ENCODE measurements at places on chromosomes 3 and 15.

- no peak overlapping the region for H3K4me3 ChIP-seq
- H3K27me3 ChIP-seq = peaks cover 41% of the 10 kb centered on the region
- no peaks in the 10 kb centered on the region for H3K36me3 ChIP-seq
- H3K4me1 ChIP-seq = no peaks in the 10 kb centered on the region
These were observed 104.3 kb downstream of the GADL1 start for GRCh38 chr3:30790150-30790549.

- no peaks in the 10 kb centered on the region for H3K36me3 ChIP-seq
- no peaks in the 10 kb centered on the region for H3K4me1 ChIP-seq
- H3K27ac ChIP-seq = no peak overlapping the region
These were observed 241.6 kb upstream of the AZI2 start for GRCh38 chr3:28590216-28590615.

- H3K4me3 ChIP-seq = no peak overlapping the region
- H3K4me1 ChIP-seq = peaks cover 7% of the 10 kb centered on the region
- H3K36me3 ChIP-seq = no peaks in the 10 kb centered on the region
These were observed 13.7 kb downstream of the CELF6 start for GRCh38 chr15:72306211-72306785.

GRCh38 chr3:148852271-148852992, 12.7 kb upstream of the CPA3 start:
- no peak overlapping the region for H3K27ac ChIP-seq
- no peaks in the 10 kb centered on the region for H3K4me1 ChIP-seq
- H3K4me3 ChIP-seq = no peak overlapping the region

- H3K27ac ChIP-seq = no peak overlapping the region
- DNase-seq = no peak
- no peak overlapping the region for H3K4me3 ChIP-seq
- peaks cover 18% of the 10 kb centered on the region for H3K4me1 ChIP-seq
- no peaks in the 10 kb centered on the region for H3K27me3 ChIP-seq
These were observed 2.7 kb upstream of the PCCB start for GRCh38 chr3:136247436-136247835.

DNA sequence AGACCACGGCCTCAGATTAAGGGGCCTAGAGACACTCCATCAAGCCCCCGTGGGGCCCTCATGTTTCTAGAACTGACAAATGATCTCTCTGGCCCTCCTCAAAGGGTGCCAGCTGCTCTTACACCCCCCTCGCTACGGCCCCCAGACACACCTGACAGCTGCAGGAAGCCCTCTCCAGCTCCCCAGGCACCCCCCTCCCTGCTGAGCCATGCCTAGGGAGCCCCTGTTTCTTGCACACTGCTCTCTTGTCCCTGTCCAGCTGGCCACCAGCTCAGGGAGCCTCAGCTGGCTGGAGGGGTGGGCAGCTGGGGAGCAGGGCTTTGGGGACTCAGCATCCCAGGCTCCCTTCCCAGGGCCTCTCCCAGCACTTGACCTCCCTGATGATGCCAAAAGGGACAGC, 14.8 kb downstream of the TNK2 start:
- no peaks in the 10 kb centered on the region for H3K27me3 ChIP-seq
- DNase-seq = no peak
- H3K4me1 ChIP-seq = peaks cover 53% of the 10 kb centered on the region
- H3K27ac ChIP-seq = peak overlapping the region; percentile 78
- H3K36me3 ChIP-seq = no peaks in the 10 kb centered on the region

DNA sequence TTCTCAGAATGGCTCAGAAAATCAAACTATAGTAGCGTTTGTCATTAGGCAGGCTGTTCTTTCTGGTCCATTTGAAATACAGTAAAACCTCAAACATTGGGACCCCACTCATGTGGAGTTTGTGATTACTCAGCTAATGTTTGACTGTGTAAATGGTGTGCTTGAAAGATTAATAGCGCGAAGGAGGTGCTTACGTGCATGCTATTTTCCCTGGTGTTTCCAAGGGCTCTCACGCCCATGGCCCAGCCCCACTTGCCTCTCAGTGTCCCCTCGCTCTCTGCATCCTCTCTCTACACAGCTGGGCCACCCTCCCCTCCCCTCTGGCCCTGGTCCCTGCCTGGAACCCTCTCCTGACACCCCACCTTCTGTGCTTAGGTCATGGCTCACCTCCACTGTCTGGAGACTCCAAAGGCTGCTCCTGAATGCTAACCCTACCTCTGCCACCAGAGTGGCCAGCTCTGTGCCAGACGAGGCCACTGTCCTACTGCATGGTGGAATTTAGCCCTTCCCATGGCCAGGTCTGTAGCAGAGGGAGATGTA, 194.2 kb downstream of the PLCL2 start:
- no peaks in the 10 kb centered on the region for H3K27me3 ChIP-seq
- no peak for DNase-seq
- no peaks in the 10 kb centered on the region for H3K36me3 ChIP-seq
- no peak overlapping the region for H3K4me3 ChIP-seq

- DNase-seq = no peak
- peaks cover 26% of the 10 kb centered on the region for H3K4me1 ChIP-seq
- H3K27me3 ChIP-seq = no peaks in the 10 kb centered on the region
- no peaks in the 10 kb centered on the region for H3K36me3 ChIP-seq
These were observed 42.2 kb downstream of the SPSB4 start for GRCh38 chr3:141093397-141093796.

GRCh38 chr3:45599424-45599886, 4.9 kb downstream of the LIMD1 start:
- H3K27ac ChIP-seq = no peak overlapping the region
- H3K4me1 ChIP-seq = peaks cover 65% of the 10 kb centered on the region
- H3K4me3 ChIP-seq = no peak overlapping the region
- no peak for DNase-seq

GRCh38 chr15:68256675-68257450, 20.7 kb upstream of the FEM1B start:
- H3K36me3 ChIP-seq = no peaks in the 10 kb centered on the region
- H3K27ac ChIP-seq = peak overlapping the region; percentile 27
- DNase-seq = peak; percentile 91
- H3K4me3 ChIP-seq = peak overlapping the region; percentile 57

Measured in osteocyte (in vitro differentiated cells).